ENCODE measurements at places on chromosomes 5 and 9. TPM values are rescaled to one million over a fixed set of nuclear protein-coding genes. Genes with fewer than 3 reads are reported as not detected.

DNA sequence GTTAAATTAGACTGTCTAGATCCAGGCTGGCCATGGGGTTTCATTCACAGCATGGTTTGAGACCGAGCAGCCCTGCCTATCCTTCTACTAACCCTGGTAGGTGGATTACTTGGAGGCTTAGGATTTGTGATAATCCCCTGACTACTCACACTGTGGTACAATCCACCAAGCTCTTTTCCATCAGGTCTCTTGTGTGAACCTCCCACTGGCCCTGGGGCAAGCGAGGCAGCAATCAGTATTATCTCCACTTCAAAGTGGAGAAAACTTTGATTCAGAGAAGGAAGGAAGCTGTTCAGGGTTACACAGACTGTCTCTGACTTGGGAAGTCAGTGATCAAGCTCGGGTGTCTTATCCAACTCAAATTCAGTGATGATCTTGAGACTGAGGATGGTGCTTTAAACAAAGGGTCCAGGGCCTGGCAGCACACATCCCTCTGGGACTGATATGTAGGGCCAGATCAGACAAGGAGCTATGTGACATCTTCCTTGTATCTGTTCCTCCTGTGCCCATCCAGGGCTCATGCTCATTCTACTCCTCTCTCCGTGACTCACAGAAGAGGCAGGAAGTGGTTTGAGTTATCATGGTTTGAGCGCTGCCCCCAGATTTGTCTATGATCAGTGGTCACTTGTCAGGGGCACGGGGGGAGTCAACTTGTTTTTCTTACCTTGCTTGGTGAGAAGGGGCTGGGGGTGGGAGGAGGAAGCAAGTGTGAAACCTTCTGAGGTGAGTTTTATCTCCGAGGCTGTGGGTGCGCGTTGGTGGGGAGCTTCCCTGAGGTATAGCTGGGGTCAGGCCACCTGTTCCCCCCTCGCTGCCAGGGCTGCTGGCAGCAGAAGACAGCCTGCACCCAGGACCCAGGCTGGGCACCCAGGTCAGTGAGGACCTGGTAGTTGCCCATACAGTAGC lies 48.6 kb downstream of the RGS3 start:
- no peaks in the 10 kb centered on the region for H3K4me1 ChIP-seq
- H3K27ac ChIP-seq = no peak overlapping the region
- H3K4me3 ChIP-seq = no peak overlapping the region
- DNase-seq = no peak
- no peaks in the 10 kb centered on the region for H3K27me3 ChIP-seq

DNA sequence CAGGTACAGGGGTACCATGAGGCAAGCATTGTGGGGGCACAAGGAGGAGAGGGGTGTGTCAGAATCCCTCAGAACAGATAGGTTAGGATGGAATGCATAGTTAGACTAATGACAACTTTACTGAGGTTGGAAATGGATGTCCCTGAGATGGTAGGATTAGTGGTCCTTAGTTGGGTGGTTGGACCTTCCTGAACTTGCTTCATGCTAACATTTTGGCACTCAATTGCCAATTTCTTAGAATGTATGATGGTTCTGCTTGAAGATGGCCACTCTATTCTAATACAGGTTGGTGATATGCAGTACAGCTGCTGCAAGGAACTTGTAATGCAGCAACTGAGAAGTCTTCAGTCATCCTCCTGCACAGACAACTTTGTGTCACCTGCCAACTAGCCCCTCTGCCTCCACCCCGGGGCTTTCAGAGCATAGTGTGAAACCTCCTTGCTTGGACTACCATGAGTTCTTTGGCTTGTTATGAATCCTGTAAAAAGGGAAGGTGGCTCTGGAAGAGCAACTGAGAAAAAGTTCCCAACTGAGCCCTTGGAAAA lies 5.4 kb downstream of the CCNI2 start:
- H3K4me1 ChIP-seq = no peaks in the 10 kb centered on the region
- H3K4me3 ChIP-seq = no peak overlapping the region
- H3K27me3 ChIP-seq = peaks cover 22% of the 10 kb centered on the region
- H3K36me3 ChIP-seq = peaks cover 2% of the 10 kb centered on the region
- no peak for DNase-seq

DNA sequence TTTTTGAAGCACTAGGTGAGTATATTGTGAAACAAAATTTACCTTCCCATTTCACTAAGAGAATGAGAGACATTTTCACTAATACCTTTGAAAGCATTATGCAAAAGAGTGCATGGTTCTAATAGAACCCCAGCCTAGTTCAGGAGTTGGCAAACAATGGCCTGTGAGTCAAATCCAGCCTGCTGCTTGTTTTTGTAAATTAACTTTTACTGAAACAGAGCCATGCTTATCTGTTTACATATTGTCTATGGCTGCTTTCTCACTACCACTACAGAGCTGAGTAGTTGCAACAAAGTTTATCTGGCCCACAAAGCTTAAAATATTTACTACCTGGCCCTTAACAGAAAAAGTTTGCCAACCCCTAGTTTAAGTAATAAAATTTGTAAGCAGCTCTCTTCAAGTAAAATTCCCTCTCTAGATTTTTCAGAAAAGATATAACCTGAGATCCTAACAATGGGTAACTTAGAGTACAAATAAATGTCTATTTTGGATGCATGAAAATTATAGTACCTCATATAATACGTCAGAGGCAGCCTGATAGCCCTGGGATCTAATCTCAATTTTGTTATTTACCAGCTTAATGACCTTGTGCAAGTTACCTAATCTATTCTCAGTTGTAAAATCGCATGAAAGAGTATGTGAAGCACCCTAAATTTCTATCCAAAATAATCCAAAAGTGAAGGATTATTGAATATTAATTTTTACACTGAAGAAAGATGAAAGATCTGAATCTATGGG lies 50.7 kb upstream of the ARL15 start:
- no peaks in the 10 kb centered on the region for H3K27me3 ChIP-seq
- peaks cover 18% of the 10 kb centered on the region for H3K4me1 ChIP-seq
- H3K4me3 ChIP-seq = no peak overlapping the region
- no peak overlapping the region for H3K27ac ChIP-seq

DNA sequence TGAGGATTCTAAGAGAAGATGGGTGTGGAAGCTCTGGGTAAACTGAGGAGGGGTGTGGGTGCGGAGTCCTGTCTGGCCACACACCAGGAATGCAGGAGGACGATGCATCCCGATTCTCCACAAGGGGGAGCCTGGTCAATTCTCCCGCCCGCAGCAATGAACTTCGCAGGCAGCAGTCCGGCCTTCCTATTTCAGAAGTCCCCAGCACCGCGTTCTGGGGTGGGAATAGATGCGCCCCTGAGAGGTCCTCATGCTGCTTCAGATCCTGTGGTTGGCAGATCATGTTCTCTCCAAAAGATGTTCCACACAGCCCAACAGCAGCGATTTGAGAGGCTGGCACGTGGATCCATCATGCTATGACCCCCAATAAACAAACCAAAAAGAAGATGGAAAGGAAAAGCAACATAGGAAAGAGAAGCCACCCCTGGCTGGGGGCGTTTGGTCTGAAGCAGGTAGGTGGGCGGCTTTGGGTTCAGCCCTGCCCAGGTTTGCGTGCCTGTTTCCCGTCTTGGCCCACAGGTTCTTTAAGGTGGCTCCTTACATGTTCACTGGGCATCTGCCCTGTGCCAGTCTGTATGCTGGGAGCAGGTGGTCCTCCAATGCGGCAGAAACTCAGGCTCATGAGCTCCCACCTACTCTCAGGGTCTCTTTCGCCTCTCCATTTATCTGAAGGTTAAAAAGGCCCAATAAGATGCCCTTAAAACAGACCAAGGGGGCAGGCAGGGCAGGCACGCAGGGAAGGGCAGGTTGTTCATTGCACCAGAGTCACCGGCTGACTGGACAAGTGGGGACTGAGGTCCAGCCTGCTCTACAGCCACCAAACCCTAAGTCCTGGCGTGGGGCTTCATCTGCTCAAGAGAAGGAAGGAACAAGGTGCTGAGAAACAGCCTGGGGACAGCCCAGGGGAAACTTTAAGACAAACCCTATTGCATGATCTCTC lies 171.6 kb downstream of the PAX5 start:
- peaks cover 83% of the 10 kb centered on the region for H3K27me3 ChIP-seq
- no peak for DNase-seq
- H3K36me3 ChIP-seq = no peaks in the 10 kb centered on the region
- peaks cover 16% of the 10 kb centered on the region for H3K4me1 ChIP-seq

- no peak overlapping the region for H3K27ac ChIP-seq
- no peaks in the 10 kb centered on the region for H3K27me3 ChIP-seq
- H3K36me3 ChIP-seq = no peaks in the 10 kb centered on the region
- peaks cover 9% of the 10 kb centered on the region for H3K4me1 ChIP-seq
These were observed 19.5 kb downstream of the PHF2 start for GRCh38 chr9:93595861-93596365.

GRCh38 chr5:72407541-72407940 lies 87.4 kb downstream of the PTCD2 start:
- no peak overlapping the region for H3K27ac ChIP-seq
- no peaks in the 10 kb centered on the region for H3K27me3 ChIP-seq
- H3K36me3 ChIP-seq = peaks cover 2% of the 10 kb centered on the region

DNA sequence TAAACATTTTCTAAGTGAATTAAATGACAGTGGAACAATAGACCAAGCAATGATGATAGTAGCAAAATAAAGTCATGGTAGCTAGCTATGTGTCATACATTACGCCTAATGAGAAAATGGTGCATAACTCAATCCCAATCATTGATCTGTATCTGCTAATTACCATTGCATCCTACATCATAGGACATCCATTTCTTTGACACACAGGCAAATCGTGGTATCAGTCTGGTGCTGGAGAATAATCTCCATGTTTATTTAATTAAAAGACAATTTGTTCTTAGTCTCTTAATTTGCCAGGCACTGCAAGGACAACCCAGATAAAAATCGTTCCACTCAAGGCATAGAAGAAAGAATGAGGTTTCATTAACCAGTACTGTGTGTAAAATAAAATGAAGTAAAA lies 89.6 kb upstream of the SMC5 start:
- no peak overlapping the region for H3K27ac ChIP-seq
- H3K4me3 ChIP-seq = no peak overlapping the region
- H3K36me3 ChIP-seq = no peaks in the 10 kb centered on the region
- no peaks in the 10 kb centered on the region for H3K27me3 ChIP-seq
- DNase-seq = no peak

DNA sequence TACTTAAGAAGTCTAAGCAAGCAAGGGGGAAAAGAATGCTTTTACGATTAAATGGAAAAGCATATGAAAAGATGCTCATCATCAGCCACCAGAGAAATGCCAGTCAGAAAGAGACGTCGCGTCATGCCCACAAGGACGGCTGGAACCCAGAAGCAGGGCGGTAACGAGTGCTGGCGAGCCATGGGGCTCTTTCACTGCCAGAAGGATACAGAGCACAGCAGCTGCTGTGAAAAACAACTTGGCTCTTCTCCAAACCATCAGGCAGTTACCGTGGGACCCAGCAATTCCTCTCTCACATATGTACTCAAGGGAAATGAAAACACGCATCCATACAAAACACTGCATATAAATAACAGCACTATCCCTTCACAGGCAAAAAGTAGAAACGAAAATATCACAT lies 95.5 kb downstream of the CAMSAP1 start:
- H3K27ac ChIP-seq = no peak overlapping the region
- H3K36me3 ChIP-seq = peaks cover 66% of the 10 kb centered on the region
- no peak overlapping the region for H3K4me3 ChIP-seq
- H3K4me1 ChIP-seq = no peaks in the 10 kb centered on the region

- H3K27me3 ChIP-seq = no peaks in the 10 kb centered on the region
- no peak overlapping the region for H3K27ac ChIP-seq
- H3K36me3 ChIP-seq = no peaks in the 10 kb centered on the region
- H3K4me1 ChIP-seq = peaks cover 13% of the 10 kb centered on the region
These were observed 37.6 kb upstream of the MAN2A1 start for GRCh38 chr5:109652096-109652495.

- DNase-seq = no peak
- no peak overlapping the region for H3K4me3 ChIP-seq
- H3K36me3 ChIP-seq = no peaks in the 10 kb centered on the region
These were observed 55.2 kb downstream of the NMUR2 start for GRCh38 chr5:152349683-152350526.

DNA sequence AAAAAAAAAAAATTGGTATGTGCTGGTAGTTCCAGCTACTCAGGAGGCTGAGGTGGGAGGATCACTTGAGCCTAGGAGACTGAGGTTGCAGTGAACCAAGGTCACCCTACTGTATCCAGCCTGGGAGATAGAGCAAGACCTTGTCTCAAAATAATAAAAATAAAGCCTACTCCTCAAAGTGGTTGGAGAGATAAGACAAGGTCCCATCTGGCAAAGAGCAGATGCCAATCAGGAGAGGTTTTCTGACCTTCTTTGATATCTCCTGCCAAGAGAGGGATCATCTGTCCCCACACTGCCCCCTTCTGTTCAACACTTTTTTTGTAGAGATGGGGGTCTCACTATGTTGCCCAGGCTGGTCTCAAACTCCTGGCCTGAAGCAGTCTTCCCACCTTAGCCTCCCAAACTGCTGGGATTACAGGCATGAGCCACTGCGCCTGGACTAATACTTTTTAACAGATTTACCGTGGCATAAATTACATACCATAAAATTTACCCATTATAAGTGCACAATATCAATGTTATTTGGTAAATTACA lies 64.7 kb downstream of the SH3PXD2B start:
- DNase-seq = no peak
- H3K4me1 ChIP-seq = no peaks in the 10 kb centered on the region
- H3K27me3 ChIP-seq = no peaks in the 10 kb centered on the region
- H3K27ac ChIP-seq = no peak overlapping the region
- H3K36me3 ChIP-seq = peaks cover 63% of the 10 kb centered on the region
- no peak overlapping the region for H3K4me3 ChIP-seq

DNA sequence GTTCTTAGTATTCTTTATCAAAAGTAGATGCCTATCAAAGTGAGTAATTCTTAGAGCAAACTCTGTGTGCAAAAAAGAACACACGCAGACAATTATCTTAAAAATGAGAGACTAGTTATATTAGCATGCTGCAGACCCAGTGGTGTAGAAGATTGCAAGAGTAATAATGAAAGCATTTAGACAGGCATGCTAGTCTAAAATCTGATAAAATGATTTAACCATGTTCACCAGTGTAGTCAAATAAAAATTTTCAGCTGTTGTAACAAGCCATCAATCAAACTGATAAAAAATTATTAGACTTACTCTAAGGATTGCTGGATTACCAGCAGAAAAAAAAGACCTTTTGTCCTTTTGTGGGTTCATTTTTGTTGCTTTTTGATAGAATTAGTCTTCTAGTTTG lies 241.9 kb upstream of the TLE4 start:
- no peak for DNase-seq
- no peaks in the 10 kb centered on the region for H3K27me3 ChIP-seq
- H3K36me3 ChIP-seq = no peaks in the 10 kb centered on the region
- no peak overlapping the region for H3K27ac ChIP-seq
- no peak overlapping the region for H3K4me3 ChIP-seq

PCDHB13 gene
- 7.8 TPM for total RNA-seq

CDC26 gene
- total RNA-seq = 27.0 TPM

RFESD gene
- 4.2 TPM for total RNA-seq

NCS1 gene
- 44.8 TPM for total RNA-seq

ZFP2 gene
- total RNA-seq = 4.0 TPM

IFNA21 gene
- not detected for total RNA-seq

Data from mesothelial cell of epicardium (in vitro differentiated cells).